ENCODE measurements at places on chromosomes 6 and 20. TPM values are rescaled to one million over a fixed set of nuclear protein-coding genes. Genes with fewer than 3 reads are reported as not detected.

MMP24 gene
- total RNA-seq = 0.55 TPM

DNA sequence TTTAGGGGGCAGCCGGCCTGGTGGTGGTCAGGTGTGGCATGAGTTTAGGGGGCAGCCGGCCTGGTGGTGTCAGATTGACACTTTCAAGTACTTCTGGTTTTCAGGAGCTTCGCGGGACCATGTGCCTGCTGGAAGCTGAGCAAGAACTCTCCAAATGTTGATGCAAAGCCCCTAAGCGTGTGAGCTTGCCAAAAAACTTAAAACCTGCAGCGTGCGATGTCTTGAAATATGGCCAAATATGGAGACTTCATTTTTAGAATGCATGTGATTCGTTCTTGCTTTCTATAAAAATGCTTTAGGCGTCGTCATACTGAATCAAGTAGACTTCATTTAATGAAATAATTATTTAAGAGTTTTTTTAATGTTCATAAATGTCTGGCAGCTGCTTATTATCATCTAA lies 149.4 kb downstream of the SMOC2 start:
- no peak for DNase-seq

- no peak for DNase-seq
Measured at GRCh38 chr6:147546501-147547368, 38.2 kb downstream of the SAMD5 start.

DNA sequence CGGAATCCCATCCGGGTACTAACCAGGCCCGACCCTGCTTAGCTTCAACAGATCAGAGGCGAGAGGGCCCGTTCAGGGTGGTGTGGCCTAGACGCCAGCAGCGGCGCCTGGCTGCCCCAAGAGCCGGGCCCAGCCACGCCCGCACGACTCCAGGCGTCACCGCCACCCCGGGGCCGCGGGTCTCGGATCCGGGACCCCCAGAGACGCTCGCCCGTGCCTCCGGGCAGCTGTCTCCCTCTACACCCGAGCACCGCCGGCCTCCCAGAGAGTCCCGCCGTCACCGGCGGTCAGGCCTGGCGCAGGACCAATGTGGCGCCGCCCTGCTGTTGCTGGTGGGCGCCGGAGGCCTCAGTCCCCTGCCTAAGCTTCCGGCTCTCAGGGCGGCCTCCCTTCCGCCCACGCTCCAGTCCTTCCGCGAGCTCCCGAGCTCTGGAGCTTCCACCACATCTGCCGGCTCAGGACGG lies 441.2 kb upstream of the DEFB115 start:
- no peak for DNase-seq

All from ureter (tissue), 1 donor.